ENCODE measurements at places on chromosomes 2 and 18.

DNA sequence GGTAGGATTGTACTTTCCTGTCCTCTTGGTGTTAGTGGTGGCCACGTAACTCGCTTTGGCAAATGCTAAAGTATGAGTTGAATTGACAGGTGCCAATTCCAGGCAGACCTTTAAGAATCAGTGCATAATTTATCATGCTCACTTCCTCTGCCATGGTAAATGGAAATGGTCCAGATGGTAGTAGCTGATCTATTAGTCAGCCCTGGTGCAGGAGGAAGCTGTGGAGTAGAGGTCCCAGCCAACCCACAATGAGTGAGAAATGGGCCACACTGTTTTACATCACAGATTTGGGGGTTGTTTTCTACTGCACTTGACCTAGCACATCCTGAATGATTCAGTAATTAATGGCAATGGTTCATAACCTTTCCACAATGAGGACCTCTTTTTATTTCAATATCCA lies 104.4 kb downstream of the RGPD3 start:
- H3K27me3 ChIP-seq: peaks cover 5% of the 10 kb centered on the region
- H3K27ac ChIP-seq: no peak overlapping the region
- no peak overlapping the region for H3K4me3 ChIP-seq
- no peaks in the 10 kb centered on the region for H3K36me3 ChIP-seq
- no peak for DNase-seq

- no peak for DNase-seq
- H3K4me3 ChIP-seq: no peak overlapping the region
- no peaks in the 10 kb centered on the region for H3K27me3 ChIP-seq
- H3K27ac ChIP-seq: peak overlapping the region; percentile 83
Observed at GRCh38 chr2:439556-440402, 151.9 kb upstream of the ALKAL2 start.

DNA sequence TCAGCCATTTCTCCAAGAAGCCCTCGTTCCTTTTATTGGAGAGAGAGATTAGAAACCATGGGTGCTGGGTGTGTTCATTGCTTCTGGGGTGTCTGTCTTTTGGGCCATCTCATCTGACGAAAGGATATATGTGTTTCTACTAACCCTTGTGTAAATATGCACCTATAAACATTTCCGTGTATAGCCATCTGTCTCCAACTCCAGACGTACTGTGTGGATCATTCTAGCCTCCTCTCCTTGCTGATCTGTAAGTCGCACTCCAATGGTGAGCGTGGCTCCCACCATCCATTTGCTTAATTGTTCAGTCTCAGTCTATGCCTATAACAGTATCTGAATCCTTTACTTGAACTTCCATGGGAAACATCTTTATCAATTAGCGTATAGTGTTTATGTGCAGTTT lies 1.8 kb downstream of the RBFA start:
- peaks cover 10% of the 10 kb centered on the region for H3K36me3 ChIP-seq
- DNase-seq: no peak
- peaks cover 19% of the 10 kb centered on the region for H3K4me1 ChIP-seq
- peak overlapping the region; percentile 4 for H3K4me3 ChIP-seq

GRCh38 chr2:121346859-121347258 lies 61.9 kb upstream of the TFCP2L1 start:
- H3K4me1 ChIP-seq: peaks cover 4% of the 10 kb centered on the region
- no peaks in the 10 kb centered on the region for H3K27me3 ChIP-seq
- no peak for DNase-seq
- peaks cover 32% of the 10 kb centered on the region for H3K36me3 ChIP-seq

DNA sequence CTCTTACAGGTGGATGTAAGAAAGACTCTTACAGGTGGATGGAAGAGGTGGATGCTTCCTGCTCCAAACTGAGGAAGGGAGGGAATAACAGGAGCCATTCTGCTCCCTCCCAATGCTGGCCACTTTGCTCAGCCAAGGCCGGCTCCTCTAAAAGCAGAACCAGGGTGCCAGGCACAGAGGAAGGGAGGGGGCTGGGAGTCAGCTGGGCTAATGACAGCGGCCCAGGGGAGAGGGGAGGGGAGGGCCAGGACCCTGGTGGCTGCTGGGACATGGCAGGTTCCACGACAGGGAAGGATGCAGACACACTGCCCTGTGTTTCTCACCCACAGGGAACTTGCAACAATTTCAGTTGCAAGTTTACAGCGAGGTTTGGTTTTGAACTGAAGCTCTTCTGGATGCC lies 173.4 kb downstream of the ANAPC1 start:
- peaks cover 10% of the 10 kb centered on the region for H3K4me1 ChIP-seq
- H3K4me3 ChIP-seq: peak overlapping the region; percentile 0
- H3K36me3 ChIP-seq: no peaks in the 10 kb centered on the region
- H3K27ac ChIP-seq: no peak overlapping the region
- no peak for DNase-seq
- no peaks in the 10 kb centered on the region for H3K27me3 ChIP-seq

DNA sequence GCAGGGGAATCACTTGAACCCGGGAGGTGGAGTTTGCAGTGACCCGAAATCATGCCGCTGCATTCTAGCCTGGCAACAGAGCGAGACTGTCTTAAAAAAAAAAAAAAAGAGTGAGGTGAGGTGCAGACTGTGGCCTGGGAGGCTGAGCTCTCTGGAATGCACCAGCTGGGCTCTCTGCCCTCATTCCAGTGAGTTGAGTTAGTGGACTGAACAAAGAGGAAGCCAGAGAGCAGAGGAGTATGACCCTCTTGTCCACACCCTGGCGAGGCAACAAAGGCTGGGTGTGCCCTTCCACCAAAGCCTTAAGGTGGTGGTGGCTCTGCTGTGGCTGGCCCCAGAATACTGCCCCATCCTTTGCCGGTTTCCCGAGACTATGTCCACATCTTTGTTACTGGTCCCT lies 71.3 kb upstream of the ACKR3 start:
- no peaks in the 10 kb centered on the region for H3K36me3 ChIP-seq
- H3K4me1 ChIP-seq: no peaks in the 10 kb centered on the region
- H3K27me3 ChIP-seq: peaks cover 37% of the 10 kb centered on the region
- no peak for DNase-seq
- no peak overlapping the region for H3K4me3 ChIP-seq

DNA sequence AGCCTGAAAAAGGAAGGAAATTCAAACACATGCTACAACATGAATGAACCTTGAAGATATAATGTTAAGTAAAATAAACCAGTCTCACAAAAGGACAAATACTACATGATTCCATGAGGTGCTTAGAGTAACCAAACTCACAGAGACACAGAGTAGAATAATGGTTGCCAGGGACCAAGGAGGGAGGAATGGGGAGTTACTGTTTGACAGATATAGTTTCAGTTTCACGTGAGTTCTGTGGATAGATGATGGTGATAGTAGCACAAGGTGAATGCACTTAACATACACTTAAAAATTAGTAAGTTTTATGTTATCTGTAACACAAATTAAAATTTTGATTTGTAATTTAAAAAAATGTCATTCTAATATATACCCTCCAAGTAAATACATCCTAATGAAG lies 106.9 kb upstream of the ACVR1C start:
- H3K4me1 ChIP-seq: no peaks in the 10 kb centered on the region
- peaks cover 62% of the 10 kb centered on the region for H3K36me3 ChIP-seq
- H3K27ac ChIP-seq: no peak overlapping the region
- DNase-seq: no peak
- H3K4me3 ChIP-seq: no peak overlapping the region
- H3K27me3 ChIP-seq: no peaks in the 10 kb centered on the region

GRCh38 chr2:69211048-69211447 lies 176.0 kb downstream of the GFPT1 start:
- H3K4me1 ChIP-seq: no peaks in the 10 kb centered on the region
- no peak overlapping the region for H3K27ac ChIP-seq
- H3K27me3 ChIP-seq: no peaks in the 10 kb centered on the region

GRCh38 chr2:42974721-42975717 lies 182.6 kb upstream of the HAAO start:
- peak overlapping the region; percentile 87 for H3K27ac ChIP-seq
- H3K36me3 ChIP-seq: no peaks in the 10 kb centered on the region
- H3K27me3 ChIP-seq: peaks cover 5% of the 10 kb centered on the region

DNA sequence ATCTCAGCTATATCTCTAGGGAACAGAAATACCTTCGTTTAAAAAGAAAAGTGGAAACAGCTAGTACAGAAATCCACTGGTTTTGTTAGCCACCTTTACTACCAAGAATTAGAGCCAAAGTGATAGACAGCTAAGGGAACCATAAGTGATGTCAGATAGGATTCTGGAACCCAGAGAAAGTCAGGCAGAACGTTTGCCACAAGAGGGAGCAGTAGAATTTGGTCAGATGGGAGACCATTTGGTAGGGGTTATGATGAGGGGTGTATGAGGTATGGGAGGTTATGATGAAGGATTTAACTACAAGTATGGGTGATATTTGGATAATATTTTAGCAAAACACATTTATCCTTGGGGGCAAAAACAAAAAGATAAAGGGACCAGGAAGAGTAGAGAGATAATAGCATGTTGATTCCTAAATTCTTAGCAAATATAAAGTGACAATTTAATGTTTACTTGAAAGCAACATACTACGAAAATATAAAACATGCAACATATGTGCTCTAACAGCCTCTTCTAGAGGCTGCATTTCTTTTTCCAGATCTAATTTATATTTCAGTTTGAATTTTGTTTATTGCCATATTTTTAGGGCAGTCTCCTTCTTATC lies 3.3 kb downstream of the SLC8A1 start:
- peak overlapping the region; percentile 22 for H3K4me3 ChIP-seq
- no peaks in the 10 kb centered on the region for H3K36me3 ChIP-seq
- H3K27ac ChIP-seq: no peak overlapping the region
- peaks cover 25% of the 10 kb centered on the region for H3K27me3 ChIP-seq

DNA sequence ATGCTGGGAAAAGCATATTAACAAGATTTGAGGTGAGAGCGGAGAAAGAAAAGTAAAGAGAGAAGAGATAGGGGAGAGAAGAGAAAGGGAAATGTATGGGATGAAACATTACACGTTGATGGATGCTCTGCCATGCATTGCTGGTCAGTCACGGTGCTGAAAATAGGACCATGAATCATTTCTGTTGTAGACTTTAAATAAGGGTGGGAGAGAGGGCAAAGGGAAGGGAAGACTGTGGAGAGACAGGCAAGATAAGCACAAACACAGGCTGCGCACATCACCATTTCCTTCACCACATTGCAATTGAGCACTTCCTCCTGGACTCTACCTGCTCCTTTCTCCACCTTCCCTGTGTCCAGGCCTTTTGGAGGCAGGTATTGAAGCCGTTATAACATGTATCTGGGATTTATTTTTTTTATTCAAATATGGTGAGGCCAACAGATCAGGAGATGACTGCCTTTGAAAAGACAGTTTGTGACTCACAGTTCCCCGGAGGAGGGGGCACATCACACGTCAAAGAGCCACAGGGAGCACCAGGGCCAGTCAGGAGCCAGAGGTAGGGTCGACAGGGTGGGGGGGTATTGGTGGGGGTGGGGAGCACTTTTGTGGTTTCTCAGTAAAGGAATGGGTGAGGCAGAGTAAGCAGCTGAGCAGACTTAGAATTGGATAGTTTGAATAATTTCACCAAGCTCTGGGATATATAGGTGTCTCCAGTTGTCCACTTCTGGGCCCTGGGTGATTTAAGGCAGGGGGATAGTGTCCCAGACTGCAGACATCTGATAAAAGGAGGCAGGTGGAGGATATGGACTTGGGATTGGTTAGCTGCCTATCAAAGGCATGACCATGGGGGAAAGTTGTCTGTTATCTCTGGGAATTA lies 372.8 kb upstream of the ST6GAL2 start:
- no peak for DNase-seq
- no peaks in the 10 kb centered on the region for H3K36me3 ChIP-seq
- H3K27me3 ChIP-seq: no peaks in the 10 kb centered on the region
- no peak overlapping the region for H3K4me3 ChIP-seq
- no peak overlapping the region for H3K27ac ChIP-seq

GRCh38 chr2:116747103-116747502 lies 1067.4 kb upstream of the DDX18 start:
- no peak overlapping the region for H3K4me3 ChIP-seq
- H3K27me3 ChIP-seq: no peaks in the 10 kb centered on the region
- no peak for DNase-seq

DNA sequence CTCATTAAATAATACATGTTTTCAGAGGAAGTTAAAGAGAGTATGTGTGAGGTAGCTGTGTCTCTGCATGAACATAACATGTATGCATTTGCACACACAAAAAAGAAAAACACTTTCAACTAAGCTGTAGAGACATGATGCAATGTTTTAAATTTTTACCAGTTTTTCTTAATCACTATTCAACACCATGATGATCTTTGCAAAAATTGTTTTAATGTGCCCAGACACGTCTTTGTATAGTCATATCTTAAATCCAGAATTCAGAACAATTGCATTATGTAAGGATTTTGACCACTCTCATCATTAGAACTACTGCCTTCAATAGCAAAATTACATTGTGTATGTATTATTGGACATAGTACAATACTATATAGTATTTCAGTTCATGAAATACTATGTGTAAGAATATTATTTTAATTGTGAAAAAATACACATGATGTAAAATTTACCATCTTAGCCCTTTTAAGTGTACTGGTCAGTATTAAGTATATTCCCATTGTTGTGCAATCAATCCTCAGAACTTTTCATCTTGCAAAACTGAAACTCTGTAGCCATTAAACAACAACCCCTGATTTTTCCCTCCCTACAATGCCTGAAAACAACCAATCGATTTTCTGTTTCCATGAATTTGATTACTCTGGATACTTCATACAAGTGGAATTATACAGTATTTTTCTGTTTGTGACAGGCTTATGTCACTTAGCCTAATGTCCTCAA lies 104.5 kb upstream of the ACVR2A start:
- H3K27ac ChIP-seq: no peak overlapping the region
- no peaks in the 10 kb centered on the region for H3K36me3 ChIP-seq
- no peaks in the 10 kb centered on the region for H3K4me1 ChIP-seq
- no peak for DNase-seq
- H3K27me3 ChIP-seq: no peaks in the 10 kb centered on the region

DNA sequence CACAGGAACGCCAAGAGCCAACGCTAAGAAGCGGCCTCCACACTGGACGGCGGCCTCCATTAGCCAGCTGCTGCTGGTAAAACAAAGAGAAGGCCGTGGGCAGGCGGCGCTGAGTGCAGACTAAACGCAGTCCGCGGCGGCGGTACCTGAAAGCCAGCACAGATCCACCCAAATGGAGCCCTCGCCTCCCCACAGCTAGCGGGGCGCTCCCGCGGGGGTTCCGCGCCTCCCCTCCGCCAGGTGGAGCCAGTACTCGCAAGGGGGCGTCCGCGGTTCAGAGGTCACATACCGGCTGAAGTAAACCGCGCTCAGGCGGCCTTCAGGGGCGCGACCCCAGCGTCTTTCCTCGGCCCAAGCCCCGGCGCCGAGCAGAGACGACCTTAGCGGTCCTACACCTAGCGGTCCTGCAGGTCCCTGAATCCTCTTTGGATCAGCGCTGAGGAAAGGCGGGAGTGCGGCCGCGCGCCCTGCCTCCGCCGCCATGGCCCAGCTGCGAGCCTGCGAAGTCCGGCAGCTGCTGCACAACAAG lies 293.1 kb upstream of the ERBB4 start:
- H3K27me3 ChIP-seq: peaks cover 9% of the 10 kb centered on the region
- H3K36me3 ChIP-seq: peaks cover 8% of the 10 kb centered on the region
- H3K4me3 ChIP-seq: no peak overlapping the region
- H3K27ac ChIP-seq: no peak overlapping the region
- peaks cover 4% of the 10 kb centered on the region for H3K4me1 ChIP-seq

Data from naive B cell (primary cell).